Activated CD8-positive, alpha-beta T cell treated with anti-CD3 and anti-CD28 coated beads for 36 hours (primary cell): ENCODE measurements at places on chromosomes 4 and X. TPM values are rescaled to one million over a fixed set of nuclear protein-coding genes. Genes with fewer than 3 reads are reported as not detected.

Gene DNASE1L1
- total RNA-seq = 9.4 TPM

Gene FGD1
- 0.07 TPM for total RNA-seq

Gene CD99
- total RNA-seq = 123 TPM

Gene SPARCL1
- total RNA-seq = not detected

Gene NOX1
- total RNA-seq = not detected

Gene GAGE12G
- not detected for total RNA-seq

Gene GYPE
- 0.77 TPM for total RNA-seq

Gene MAGEB3
- total RNA-seq = not detected

Gene CT45A1
- total RNA-seq = not detected
